H7 (cell line): ENCODE measurements at places on chromosomes 5 and 9. TPM values are rescaled to one million over a fixed set of nuclear protein-coding genes. Genes with fewer than 3 reads are reported as not detected.

DNA sequence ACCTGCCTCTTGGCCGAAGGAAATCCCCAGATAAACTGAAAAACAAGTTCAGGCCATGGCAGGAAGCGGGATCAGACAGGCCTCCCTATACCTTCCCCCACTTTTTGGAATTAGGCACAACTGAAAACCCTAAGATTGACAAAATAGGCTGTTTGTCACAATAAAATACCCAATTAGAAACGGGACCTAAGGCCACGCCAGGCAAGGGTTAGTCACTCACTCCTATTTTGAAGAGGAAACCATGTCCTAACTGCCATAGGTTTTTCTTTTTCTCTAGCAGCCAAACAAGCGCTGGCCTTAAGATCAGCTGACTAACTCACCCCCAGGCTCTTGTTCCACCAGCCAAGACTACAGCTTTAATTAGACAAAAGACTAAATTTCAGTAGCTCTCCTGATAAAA lies 11.9 kb downstream of the FBP2 start:
- DNase-seq: no peak

Gene ADAMTS2
- total RNA-seq: 1.7 and 2.2 TPM in 2 replicates

- DNase-seq: peak; percentile 91
These were observed 108.4 kb downstream of the PSD2 start for GRCh38 chr5:139903795-139904565.

DNA sequence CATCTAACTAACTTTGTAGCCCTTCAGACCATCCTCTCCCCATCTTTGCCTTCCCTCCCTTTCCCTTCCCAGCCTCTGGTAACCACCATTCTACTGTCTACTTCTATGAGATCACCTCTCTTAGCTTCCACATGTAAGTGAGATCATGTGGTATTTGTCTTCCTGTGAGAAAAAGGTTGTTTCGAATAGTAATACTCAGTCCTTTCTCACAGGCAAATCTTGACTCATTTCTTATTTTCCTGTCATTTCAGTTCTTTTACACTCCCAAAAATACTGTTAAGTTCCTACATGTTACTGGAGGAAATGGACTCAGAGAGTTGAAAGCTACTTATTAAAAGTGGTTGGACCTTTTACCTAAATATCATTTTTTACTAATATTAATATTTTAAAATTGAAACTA lies 82.1 kb downstream of the SLF1 start:
- no peak for DNase-seq

GRCh38 chr9:119088002-119088547 lies 281.2 kb downstream of the BRINP1 start:
- no peak for DNase-seq

Gene ZNF367
- total RNA-seq: 10.0 and 12.3 TPM in 2 replicates

DNA sequence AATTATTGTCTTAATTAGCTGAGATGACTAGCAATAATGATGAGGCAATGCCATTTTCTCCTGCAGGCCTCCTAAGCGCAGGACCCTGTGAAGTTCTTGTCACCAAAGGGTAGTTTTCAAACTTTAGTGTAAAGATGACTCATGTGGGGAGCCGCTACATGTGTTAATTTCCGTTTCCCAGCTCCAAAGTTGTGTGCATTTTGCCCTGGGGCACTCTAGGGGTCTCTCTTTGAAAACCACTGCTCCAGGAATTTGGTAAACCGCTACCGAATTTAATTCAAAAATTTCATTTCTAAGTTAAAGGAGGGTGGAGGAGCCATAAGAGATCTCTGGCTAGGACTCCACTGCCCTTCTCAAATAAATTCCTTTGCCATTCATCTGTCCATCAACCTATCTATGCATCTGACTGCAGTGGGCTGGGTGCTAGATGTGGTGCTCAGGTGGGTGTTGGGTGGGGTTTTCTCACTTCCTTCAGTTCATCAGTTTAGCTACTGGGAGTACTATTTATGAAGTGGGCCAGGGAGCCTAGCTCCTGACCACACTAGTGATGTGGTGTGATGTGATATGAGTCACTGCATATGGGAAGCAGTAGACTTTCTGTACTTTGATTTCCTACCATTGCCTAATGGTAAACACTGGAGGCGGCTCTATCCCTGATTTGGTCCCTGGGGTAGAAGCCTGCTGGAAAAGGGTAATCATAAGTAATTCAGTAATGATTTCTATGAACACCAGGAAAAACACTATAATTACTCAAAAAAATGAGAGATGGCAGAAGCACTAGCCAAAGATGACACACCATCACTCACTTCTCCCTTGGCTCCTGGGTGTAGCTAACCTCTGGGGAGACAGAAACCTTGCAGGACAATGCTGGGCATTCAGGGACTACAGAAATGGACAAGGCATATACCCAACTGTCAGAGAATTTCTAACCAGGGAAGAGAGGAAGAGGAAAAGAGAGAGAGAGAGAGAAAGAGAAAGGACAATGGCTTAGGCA lies 4.0 kb upstream of the ZSWIM6 start:
- DNase-seq: peak; percentile 29

DNA sequence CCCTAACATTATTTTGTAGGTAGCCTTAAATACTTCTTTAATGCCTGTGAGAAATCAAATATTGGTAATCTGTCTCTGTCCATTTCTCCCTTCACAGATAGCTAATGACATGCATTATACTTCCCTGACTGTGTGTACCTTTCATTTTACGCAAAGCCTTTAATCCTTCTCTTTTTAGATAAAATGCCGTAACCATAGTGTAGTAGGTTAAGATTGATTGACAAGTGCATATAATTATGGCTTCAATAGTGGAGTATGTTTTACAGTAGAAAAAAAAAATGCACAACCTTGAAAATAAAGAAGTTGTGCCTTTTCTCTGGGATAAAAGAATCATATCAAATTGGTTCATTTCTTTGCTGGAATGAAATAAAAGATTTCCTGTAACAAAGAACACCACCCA lies 559.6 kb upstream of the GRAMD2B start:
- DNase-seq: no peak

Gene KIF24
- 4.5 and 4.7 TPM in 2 replicates for total RNA-seq

GRCh38 chr9:35834260-35835215 lies 5.5 kb downstream of the TMEM8B start:
- no peak for DNase-seq

DNA sequence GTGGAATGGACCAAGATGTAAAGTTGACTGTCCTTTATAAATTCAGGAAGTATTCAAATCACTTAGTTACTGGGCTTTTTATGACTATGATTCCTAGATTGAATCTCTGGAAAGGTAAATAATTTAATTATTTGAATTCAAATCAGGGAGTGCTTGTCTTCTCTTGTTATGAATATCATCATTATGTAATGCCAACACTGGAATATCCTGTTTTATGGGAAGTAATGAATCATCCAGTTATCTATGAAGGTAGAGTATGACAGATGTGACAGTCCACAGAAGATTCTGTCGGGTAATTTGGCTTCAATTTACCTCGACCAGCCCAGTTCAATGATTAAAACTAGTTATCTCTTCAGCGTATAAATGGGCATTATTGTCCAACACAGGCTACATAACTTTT lies 141.0 kb upstream of the NUDT12 start:
- no peak for DNase-seq

Gene ADAMTS12
- total RNA-seq: 2.7 and 3.0 TPM in 2 replicates

Gene SLC35A4
- total RNA-seq: 22.6 and 31.7 TPM in 2 replicates
